ENCODE measurements at places on chromosomes 2 and 18. TPM values are rescaled to one million over a fixed set of nuclear protein-coding genes. Genes with fewer than 3 reads are reported as not detected.

GRCh38 chr18:5417342-5417741, 121.8 kb upstream of the ZBTB14 start:
- no peak for DNase-seq

DNA sequence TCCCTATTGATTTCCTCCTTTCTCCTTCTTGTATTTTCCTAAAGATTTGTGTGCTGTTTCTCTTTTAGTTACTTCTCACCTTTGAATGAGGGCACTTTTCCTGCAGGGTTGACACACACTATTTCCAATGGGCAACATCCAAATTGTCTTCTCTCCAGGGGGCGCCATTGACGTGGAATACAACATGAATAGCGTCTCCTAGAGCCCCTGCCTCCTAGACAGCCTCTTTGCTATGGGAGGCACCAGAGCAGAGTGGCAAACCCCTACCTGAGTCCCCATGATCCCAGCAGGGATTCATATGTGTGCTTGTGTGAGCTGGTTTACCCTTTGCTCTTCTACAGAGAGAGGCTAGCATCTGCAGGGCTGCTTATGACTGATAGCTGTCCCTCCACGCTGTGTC, 61.3 kb upstream of the ITSN2 start:
- DNase-seq, result peak; percentile 78

GRCh38 chr18:34221971-34222306, 2.8 kb downstream of the NOL4 start:
- DNase-seq, result no peak

SALL3 gene
- not detected for total RNA-seq

TCF4 gene
- total RNA-seq, result 30.4 TPM

- DNase-seq, result peak; percentile 32
Observed at GRCh38 chr2:239167766-239168444, 232.9 kb downstream of the HDAC4 start.

- no peak for DNase-seq
Observed at GRCh38 chr2:70513738-70514137, 39.9 kb downstream of the TGFA start.

DNA sequence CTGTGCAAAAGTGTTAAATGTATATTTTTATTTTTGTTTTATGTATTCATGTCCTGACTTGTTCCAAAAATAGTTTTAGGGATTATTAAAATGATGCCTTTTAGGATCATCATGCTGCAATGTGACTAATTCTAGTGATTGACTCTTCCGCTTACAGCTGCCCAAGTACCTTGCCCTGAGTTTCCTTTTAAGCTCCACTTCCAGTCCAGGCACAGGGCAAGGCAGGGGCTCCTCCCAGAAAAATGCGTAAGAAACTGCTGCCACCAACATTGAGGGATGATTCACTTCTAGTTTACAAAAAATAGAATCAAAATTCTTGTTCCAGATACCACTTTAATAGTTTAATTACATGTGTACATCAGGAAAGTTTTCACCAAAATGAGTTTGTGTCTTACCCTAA, 116.4 kb downstream of the IRS1 start:
- no peak for DNase-seq

DNA sequence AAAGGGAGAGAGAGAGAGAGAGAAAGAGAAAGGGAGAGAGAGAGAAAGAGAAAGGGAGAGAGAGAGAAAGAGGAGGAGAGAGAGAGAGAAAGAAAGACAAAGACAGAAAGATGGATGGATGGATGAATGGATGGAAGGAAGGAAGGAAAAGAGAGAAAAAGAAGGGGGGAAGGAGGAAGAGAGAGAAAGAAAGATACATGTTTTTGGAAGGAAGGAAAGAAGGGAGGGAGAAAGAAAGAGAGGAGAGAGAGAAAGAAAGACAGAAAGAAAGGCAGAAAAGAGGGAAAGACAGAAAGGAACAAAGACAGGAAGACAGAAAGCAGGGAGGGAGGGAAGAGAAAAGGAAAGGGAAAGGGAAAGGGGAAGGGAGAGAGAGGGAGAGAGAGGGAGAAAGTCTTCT, 51.6 kb downstream of the RNU4ATAC start:
- no peak for DNase-seq

DNA sequence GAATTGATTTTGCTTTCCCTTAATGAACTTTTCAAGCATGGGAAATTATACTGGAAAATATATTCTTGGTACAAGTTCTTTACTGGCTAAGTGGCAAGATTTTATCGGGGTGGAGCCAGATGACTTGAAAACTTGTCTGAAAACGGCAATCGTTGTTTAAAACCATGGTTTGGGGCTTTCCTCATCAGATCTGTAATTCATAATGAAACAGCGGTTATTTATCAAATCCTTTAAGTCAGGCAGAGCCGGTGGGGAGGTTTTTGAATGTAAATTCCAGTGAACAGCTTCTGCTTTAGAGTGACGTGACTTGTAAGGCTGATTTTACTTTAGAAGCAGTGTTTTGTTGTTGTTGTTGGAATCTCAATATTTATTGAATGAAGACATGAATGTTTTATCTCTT, 2.6 kb downstream of the SEC11C start:
- DNase-seq, result no peak

SP9 gene
- not detected for total RNA-seq

- no peak for DNase-seq
Observed at GRCh38 chr2:65227020-65227455, 593 bp upstream of the ACTR2 start.

DNA sequence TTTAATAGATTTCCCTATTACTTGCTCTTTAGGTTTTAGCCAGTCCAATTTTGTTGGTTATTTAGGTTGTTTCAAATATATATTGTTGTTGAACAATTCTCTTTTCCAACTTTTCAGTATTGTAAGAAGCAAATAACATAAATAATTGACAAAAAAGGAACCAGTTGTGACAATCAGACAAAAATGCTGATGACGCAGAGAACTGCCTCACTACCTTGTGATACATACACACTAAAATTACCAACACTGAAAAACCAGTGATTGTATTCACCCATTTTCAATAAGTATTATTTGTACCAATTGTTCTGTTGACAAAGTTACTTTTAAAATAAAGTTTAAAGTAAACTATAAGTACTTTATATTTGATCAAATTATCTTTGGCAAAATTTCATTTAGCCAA, 43.1 kb upstream of the NABP1 start:
- no peak for DNase-seq

GRCh38 chr2:207676827-207677354, 34.5 kb upstream of the CCNYL1 start:
- DNase-seq, result no peak

RSAD2 gene
- 10.9 TPM for total RNA-seq

DNA sequence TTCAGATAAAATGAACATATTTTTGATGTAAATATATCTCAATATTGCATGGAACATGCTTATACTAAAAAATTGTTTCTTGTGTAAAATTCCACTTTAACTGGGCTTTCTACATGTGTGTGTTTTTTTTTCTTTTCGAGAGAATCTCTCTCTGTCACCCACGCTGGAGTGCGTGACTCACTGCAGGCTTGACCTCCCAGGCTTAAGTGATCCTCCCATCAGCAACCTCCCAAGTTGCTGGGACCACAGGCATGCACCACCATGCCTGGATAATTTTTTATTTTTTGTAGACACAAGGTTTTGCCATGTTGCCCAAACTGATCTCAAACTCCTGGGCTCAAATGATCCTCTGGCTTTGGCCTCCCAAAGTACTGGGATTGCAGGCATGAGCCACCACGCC, 254.6 kb downstream of the LOXHD1 start:
- no peak for DNase-seq

ARHGAP15 gene
- 2.2 TPM for total RNA-seq

GRCh38 chr2:134282629-134283400, 28.9 kb downstream of the MGAT5 start:
- no peak for DNase-seq

DNA sequence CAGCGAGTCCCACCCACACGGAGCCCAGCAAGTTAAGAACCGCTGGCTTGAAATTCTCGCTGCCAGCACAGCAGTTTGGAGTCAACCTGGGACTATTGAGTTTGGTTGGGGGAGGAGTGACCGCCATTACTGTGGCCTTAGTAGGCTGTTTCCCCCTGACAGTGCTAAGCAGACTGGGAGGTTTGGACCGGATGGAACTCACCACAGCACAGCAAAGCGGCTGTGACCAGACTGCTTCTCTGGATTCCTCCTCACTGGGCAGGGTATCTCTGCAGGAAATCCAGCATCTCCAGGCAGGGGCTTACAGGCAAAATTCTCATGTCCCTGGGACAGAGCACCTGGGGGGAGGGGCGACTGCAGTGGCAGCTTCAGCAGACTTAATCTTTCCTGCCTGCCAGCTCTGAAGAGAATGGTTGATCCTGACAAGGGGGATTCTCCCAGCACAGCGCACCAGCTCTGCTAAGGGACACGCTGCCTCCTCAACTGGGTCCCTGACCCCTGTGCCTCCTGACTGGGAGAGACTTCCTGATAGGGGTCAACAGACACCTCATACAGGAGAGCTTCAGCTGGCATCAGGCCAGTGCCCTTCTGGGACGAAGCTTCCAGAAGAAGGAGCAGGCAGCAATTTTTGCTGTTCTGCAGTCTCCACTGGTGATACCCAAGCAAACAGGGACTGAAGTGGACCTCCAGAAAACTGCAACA, 425.4 kb downstream of the NYAP2 start:
- DNase-seq, result no peak

DNA sequence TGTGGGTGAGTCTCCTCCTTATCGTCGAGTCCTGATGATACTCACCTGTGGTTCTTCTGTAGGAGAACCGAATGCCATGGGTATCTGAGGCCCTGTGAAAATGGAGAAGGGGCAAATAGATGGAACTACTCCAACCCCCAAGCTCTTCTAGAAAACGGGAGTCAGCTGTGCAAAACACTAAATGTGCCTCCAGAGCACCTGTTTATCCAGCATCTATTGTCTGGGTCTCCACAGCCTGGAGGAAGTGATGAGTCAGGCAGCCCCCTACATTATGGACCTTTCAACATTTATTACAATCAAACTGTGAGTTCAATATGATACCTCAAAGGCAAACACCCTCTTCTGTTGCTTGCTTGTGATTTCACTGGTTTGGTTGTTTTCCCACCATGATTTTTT, 9.8 kb upstream of the LRRFIP1 start:
- DNase-seq, result no peak

GRCh38 chr18:24725644-24726415, 265.4 kb downstream of the HRH4 start:
- no peak for DNase-seq

- DNase-seq, result peak; percentile 75
Observed at GRCh38 chr2:25340181-25340921, 1.4 kb downstream of the DNMT3A start.

DNA sequence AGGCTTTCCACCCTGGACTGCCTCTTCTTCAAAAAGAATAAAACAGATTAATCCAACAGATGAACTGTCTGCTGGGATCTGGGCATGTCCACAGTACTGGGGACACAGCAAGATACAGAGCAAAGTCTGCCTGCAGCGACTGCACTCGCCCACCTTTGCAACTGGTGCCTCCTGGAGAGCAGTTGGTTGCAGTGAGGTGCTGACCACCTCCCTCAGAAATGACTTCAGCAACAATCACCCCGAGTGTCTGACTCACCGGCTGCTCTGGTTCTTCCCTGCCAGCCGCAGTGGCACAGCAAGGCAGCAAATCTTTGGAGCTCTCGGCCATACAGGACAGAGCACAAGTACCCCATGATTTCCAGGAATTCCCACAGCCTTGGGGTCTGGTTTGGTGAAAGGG, 179.7 kb downstream of the ANAPC1 start:
- DNase-seq, result no peak

- DNase-seq, result no peak
Observed at GRCh38 chr2:27442920-27443282, 720 bp downstream of the KRTCAP3 start.

DNA sequence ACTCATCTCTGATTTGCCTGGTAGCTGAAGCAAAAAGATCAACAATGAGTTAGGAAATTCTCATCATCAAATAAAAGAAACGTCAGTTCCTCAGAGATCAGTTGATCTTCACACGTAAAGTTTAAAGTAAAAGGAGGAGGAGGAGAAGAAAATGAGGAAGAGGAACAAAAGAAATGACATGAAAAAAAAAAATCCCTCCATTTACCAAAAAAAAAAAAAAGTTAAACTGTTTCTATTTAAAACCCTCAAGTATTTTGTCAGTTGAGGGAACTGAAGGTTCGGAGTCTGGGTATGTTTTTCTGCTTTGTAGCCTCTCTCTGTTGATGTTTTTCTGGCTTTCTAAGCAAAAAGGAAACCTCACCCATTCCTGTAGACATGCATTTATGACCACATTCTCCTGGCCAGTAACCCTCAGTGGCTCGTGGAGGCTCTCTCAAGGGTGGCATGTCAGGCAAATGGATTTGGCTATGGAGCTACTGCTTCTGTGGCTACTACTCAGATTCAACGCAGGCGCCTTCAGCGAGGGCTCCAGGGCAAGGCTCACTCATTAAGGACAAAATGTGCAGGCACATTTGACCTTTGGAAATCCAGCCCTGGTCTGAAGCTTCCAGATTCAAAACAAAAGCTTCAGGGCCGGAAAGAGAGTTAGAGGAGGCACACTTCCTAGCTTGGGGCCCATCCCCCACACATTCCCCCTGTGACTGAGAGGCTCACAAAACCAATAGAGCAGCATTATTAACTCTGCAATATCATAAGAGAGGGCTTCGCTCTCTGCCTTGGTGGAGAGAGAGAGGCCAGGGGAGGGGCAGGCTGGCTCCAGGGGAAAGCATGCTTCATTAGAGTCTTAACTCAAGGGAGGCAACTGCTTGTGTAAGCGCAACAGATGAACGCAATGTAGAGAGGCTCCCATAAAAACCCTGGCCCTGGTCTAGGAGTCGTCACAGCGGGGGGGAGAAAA, 22.3 kb downstream of the KLF7 start:
- peak; percentile 51 for DNase-seq

GRCh38 chr18:36580266-36580665, 248.5 kb downstream of the TPGS2 start:
- DNase-seq, result no peak

GRCh38 chr18:36734596-36734995, 94.2 kb downstream of the TPGS2 start:
- DNase-seq, result no peak

- no peak for DNase-seq
Observed at GRCh38 chr2:71789556-71790204, 336.3 kb downstream of the DYSF start.

NEB gene
- total RNA-seq, result 0.20 TPM

LMAN1 gene
- 44.1 TPM for total RNA-seq

DNA sequence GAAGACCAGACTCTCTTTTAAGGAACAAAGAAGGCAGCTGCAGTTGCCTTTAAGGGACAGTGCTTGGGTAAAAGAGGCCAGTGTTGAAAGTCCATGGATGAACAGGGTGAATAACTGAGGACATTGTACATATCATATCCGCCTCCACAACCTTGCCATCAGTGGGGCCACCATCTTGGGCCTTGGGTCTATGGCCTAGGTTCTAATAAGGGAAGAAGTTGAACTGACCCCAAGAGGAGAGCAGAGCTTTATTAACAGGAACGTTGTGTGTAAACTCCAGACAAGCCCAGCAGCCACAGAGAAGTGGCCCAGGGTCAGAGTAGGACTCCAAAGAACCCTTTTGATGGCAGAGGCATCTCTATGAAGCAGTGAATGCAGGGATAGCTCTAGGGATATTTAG, 332.8 kb downstream of the CYP26B1 start:
- no peak for DNase-seq

- no peak for DNase-seq
Observed at GRCh38 chr18:51433296-51433695, 235.8 kb upstream of the MEX3C start.

- no peak for DNase-seq
Observed at GRCh38 chr2:25301453-25302352, 40.0 kb downstream of the DNMT3A start.

GRCh38 chr2:64654063-64654811, 524 bp upstream of the SERTAD2 start:
- peak; percentile 81 for DNase-seq

Data from left colon (tissue), 2 donors.